ENCODE measurements at places on chromosomes 7 and 10.

DNA sequence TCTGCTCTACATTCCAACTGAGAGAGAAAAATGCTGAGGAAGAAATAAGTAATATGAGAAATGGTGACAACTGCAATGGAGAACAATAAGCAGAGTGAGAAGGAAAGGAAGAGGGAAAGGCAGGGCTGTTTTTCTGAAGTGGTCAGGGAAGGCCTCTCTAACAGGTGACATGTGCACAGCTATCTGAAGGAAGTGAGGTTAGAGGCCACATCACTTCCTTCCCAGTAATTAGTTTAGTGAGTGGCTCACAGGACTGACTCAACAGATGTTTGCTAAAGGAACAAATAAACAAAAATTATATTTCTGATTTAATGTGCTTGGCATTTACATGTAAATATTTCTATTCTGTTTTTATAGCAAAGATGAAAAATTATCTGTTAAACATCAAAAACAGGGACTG lies 77.9 kb downstream of the ARHGAP21 start:
- no peak for DNase-seq

GRCh38 chr7:31337002-31337565 lies 3.4 kb downstream of the NEUROD6 start:
- no peak for DNase-seq

- peak; percentile 39 for DNase-seq
Measured at GRCh38 chr10:108904163-108904838, 1019.0 kb downstream of the XPNPEP1 start.

DNA sequence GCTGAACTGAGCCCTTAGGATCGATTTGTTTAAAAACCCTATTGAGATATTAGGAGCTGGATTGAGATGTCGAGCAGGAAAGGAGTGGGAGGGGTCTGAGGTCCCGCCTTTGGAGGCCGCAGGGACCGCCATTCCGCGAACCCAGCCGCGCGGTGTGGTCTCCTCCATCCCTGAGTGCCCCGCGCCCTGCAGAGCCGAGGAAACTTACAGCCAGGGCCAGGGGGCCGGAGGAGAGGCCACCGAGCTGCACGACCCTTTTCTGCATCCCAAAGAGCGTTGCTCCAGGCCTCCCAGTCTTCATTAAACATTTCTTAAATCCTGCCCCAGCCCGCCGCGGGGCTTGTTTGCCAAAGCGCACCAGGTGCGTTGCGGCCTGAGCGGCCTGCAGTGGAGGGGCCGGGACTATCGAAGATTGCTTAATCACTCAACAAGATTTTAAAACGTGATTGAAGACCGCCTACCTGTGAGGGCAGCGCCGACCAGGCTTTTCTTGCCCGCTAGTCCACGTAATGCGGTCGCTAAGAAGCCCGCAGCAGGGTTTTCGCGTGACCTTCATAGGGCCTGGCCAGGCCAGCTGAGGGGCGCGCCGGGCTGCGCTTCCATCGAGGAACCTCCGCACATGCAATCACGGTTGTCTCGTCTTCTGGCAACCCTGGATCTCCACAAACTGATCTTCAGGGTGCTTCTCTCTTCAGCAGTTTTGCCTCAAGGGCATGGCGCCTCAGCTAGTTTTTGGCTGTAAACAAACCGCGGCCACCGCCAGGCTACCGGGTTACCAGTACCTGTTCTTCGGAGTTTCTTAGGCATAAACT lies 2.0 kb upstream of the CTBP2 start:
- DNase-seq = no peak

DNA sequence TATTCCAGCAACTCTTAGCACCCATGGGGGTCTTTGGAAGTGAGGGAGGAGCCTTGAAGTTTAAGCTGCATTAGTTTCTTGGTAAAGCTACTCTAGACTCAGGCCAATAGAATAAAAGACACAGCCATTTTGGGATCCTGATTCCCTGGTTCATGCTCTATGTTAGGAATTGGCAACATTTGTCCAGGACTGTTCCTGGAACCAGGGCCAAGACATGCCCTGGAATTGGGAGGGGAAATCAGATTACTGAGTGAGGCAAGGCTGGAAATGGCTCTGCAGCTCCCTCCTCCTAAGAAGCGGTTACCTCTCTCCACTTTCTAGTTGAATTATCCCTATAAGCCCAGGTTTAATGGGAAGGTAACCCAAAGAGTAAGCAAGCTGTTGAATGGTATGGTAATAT lies 14.2 kb upstream of the BMPR1A start:
- DNase-seq = no peak

DNA sequence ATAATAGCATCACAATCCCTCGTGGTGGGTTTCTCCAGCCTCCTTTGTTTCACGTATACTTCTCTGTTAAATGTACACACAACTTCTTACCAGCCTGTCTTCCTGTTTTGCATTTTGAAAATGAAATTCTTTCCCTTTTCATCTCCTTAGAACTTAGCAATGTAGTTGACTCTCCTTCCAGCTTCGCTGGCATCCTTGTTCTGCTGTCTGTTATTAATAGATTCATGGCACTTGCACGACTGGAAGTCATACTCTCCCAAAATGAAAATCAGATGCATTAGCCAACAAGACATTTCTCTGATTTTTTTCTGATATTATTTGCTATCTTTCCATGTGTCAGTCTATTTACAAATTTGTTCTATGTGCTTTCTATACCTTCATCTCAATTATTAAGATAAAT lies 3.0 kb upstream of the CREB3L2 start:
- peak; percentile 32 for DNase-seq

- peak; percentile 22 for DNase-seq
Measured at GRCh38 chr7:69682518-69682917, 84.2 kb downstream of the AUTS2 start.

DNA sequence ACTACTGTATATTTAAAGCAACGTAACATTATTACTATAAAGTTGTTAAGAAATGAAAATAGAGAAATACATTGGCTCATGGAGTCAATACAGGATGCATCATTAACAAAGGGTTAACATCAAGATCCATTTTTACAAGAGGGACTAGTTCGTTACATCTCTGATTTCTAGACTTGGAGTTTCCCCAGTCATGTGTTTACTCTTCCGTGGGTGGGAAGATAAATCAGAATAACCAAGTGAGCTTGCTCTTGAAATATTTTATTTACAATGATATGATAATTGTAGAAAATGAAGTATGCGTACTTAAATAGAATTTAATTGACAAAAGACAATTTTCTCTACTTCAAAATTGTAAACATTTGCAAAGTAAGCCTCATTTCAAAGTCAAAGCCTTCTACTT lies 1.0 kb upstream of the PRKAR2B start:
- no peak for DNase-seq

DNA sequence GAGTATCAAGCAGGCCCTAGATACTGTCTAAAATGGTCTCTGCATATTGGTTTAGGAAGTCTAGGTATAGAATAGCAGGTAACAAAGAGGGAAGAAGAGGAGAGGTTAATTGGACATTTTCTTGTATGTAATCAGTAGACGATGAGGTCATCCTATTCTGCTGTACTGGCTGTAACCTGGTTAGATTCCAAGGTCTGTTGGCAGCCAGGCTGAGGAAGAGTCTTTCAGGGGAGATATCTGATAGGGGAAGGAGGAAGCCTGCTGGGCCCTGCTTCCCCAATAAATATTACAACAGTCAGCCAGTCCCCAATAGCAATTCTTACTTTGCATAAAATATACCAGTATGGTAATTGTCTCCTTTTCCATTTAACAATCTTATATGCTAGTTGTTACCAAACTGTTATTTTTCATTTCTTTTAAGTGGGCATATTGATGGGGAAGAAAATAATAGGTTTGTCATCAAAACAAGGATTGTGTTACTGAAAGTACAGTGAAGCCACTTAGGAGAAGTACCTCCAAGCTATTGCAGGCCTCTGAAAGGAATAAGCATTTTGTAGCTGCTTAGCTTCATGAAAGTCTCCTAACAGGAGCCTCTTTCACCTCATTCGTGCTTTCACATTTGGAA lies 186.4 kb downstream of the LRRC4 start:
- DNase-seq = peak; percentile 42

- DNase-seq = no peak
Measured at GRCh38 chr10:91452063-91452462, 41.9 kb downstream of the HECTD2 start.

- no peak for DNase-seq
Measured at GRCh38 chr10:85231534-85232270, 903.3 kb downstream of the CCSER2 start.

DNA sequence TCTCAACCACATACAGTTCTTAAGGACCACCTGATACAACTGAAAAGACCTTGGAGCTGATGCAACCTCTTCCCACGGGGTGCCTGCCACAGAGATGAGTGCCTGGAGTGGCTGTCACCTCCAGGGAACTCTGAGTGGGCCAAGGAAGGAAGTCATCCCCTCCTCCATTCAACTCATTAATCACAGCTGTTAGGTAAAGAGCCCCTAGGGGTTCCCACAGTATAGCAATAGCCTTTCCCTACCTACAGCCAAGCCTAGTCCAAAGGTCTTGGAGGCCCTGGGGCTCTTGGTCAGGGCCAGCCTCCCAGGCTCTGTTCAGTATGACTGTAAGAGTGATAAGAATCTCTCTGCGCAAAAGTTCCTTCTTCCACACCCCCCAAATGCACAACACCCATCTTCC lies 70.4 kb upstream of the NFE2L3 start:
- DNase-seq = no peak

DNA sequence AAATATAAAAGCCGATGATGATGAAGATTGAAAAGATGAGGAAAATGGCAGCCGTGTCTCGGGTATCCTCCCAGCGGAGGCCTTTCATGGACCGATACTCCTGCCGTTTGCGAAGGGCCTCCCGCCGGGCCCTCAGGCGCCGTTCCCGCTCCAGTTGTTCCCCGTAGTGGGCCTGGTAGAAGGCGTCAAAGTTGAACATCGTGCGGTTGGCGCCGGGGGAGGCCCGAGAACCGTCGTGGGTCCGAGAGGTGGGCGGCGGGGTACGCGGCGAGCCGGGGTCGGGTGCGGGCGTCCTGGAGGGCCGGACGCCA lies 553 bp downstream of the DNAJC30 start:
- no peak for DNase-seq

- DNase-seq = no peak
Measured at GRCh38 chr7:552868-553635, 33.4 kb upstream of the PDGFA start.

- DNase-seq = peak; percentile 57
Measured at GRCh38 chr7:116231949-116232348, 21.6 kb downstream of the TES start.

GRCh38 chr7:27434756-27435400 lies 192.3 kb downstream of the EVX1 start:
- no peak for DNase-seq

- DNase-seq = peak; percentile 2
Measured at GRCh38 chr7:147937428-147937827, 653.1 kb upstream of the C7orf33 start.

- no peak for DNase-seq
Measured at GRCh38 chr10:75265856-75266255, 30.1 kb upstream of the COMTD1 start.

GRCh38 chr10:84521013-84521412 lies 192.6 kb downstream of the CCSER2 start:
- no peak for DNase-seq

DNA sequence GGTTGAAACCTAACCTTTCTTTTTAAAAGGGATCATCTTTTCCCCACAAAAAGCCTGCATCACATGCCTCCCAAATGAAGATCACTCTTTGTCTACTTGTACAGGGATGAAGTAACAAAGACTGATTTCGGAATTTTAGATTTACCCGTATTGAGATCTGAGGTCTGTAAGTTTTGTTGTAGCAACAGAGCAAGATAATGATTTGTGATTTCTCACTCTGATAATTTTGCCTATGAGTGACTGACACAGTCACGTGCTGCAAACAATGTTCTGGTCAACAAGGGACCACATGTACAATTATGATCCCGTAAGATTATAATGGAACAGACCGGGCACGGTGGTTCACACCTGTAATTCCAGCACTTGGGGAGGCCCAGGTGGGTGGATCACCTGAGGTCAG lies 31.3 kb downstream of the ARL5B start:
- DNase-seq = no peak

- DNase-seq = peak; percentile 83
Measured at GRCh38 chr7:94367949-94368348, 26.7 kb upstream of the COL1A2 start.

DNA sequence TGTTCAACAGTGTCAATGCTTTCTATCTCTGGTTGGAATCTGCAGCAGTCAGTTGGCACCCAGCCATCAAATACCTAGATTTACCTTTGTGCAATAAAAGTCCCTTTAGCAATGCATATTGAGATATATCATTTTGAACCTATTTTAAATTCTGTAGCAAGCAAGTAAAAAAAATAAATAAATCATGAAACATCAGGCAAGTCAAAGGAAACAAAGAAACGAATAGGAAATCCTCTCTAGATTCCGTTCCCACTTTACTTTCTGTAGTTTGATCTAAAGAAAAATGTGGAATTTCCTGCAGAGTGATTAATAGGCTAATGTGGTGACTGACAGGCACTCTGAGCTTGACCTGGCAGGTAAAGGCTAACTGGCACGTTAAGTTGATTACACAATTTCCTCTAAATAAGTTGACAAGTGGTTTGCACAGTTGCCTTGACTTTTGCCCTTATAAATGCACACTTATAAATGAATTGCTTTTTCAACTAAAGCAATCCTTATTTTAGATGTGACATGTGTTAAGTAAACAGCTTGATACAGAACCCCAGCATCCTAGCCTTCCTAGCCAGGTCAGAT lies 208.1 kb upstream of the TCF7L2 start:
- DNase-seq = no peak

DNA sequence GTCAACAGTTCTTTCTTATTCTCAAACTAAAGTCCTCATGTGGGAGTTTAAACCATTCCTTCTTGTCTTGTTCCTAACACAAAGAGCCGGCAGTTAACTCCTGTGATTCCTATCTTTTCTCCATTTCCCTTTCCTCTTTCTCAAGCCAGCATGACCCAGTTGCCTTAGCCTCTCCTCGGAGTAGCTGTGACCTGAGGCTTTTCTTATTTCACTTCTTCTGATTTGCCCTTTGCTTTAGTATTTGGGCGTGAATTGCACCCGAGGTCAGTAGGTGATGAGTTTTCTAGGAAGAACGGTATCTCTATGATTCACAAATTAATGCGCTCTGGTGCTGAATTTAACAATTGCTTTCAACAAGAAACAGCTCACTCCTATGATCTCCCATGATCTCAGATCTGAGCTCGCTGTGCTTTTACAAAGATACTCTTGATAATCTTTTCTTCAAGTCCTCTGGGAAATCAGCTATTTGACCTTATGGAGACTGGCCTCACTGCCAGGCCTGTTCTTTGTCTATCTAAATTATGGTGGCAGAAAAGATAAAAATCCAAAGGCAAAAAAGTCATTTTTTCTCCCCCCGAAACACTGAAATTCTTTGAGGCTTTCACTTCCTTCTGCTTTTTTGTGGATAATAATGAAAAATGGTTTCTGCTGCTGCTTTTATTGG lies 184.6 kb downstream of the JCAD start:
- DNase-seq = no peak

GRCh38 chr7:671415-672042 lies 55.0 kb upstream of the DNAAF5 start:
- no peak for DNase-seq

GRCh38 chr10:43371418-43371817 lies at the start of gene FXYD4:
TSS of gene FXYD4 (plus strand) at chr10:43371636. CDS start at chr10:43373747, 2,111 bp downstream.
- DNase-seq = no peak

- peak; percentile 60 for DNase-seq
Measured at GRCh38 chr7:28028471-28028870, 152.1 kb downstream of the JAZF1 start.

All from AG10803 (cell line).